Fibroblast of lung (primary cell): ENCODE measurements at places on chromosomes 3 and 15. TPM values are rescaled to one million over a fixed set of nuclear protein-coding genes. Genes with fewer than 3 reads are reported as not detected.

GABRG3 gene
- not detected in 2 replicates for total RNA-seq

TUBGCP4 gene
- 10.5 and 17.2 TPM in 2 replicates for total RNA-seq

GRCh38 chr15:99963096-99963825 lies 230.0 kb upstream of the LYSMD4 start:
- no peak overlapping the region for H3K27ac ChIP-seq
- H3K36me3 ChIP-seq: no peaks in the 10 kb centered on the region
- H3K27me3 ChIP-seq: no peaks in the 10 kb centered on the region
- DNase-seq: no peak

- H3K27ac ChIP-seq: no peak overlapping the region
- no peaks in the 10 kb centered on the region for H3K4me1 ChIP-seq
- H3K27me3 ChIP-seq: no peaks in the 10 kb centered on the region
- no peak for DNase-seq
- H3K36me3 ChIP-seq: peaks cover 2% of the 10 kb centered on the region
- H3K4me3 ChIP-seq: no peak overlapping the region
Observed at GRCh38 chr3:33868309-33868708, 69.9 kb downstream of the PDCD6IP start.

GRCh38 chr15:71167445-71168165 lies 52.3 kb downstream of the THSD4 start:
- H3K4me3 ChIP-seq: no peak overlapping the region
- no peaks in the 10 kb centered on the region for H3K27me3 ChIP-seq
- no peak overlapping the region for H3K27ac ChIP-seq
- H3K4me1 ChIP-seq: no peaks in the 10 kb centered on the region
- no peak for DNase-seq
- H3K36me3 ChIP-seq: no peaks in the 10 kb centered on the region

DNA sequence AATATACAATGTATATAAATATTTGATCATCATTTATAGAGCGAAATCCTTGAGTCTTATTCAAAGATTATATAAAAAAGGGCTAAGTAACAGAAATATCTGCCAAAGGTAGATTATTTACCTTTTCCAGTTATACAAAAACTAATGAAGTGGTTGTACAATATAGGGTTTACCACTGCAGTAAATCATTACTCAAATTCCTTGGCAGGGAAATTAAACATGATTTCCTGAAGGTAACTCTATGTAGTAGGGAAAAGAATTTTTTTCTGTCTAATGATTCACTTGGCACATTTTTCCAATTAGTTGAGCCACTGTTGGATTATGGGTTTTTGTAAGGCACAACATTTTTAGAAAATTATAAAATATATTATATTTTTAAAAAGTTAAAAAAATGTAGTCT lies 129.6 kb downstream of the NR2F2 start:
- H3K27ac ChIP-seq: no peak overlapping the region
- H3K4me3 ChIP-seq: no peak overlapping the region
- H3K36me3 ChIP-seq: no peaks in the 10 kb centered on the region
- H3K27me3 ChIP-seq: no peaks in the 10 kb centered on the region
- no peak for DNase-seq

DNA sequence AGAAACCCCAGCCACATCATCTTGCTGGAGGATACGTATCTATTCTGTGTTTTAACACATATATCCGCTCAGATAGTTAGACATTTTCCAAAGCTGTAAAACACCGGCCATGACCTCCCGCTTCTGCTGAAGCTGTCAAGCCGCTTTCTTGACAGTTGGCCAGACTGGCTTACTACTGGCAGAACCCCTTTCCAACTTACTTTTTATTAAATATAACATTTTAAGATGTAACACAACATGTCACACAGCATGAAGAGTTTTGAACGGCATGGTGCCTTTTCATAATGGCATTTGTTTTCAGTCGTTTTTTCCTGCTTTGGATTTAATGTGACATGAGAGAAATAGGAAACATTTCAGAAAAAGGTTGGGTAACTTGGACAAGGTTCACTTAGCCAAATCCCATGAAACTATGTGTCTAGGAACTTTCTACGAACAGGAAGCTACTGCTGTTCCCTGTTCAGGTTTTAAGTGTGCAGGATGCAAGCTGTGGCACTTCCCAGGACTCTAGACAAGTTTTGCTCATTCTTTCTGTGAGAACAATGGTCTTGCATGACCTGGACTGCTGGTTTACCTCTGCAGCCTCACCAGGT lies 281.4 kb downstream of the THSD4 start:
- no peaks in the 10 kb centered on the region for H3K36me3 ChIP-seq
- H3K4me1 ChIP-seq: peaks cover 2% of the 10 kb centered on the region
- H3K4me3 ChIP-seq: no peak overlapping the region
- no peaks in the 10 kb centered on the region for H3K27me3 ChIP-seq
- H3K27ac ChIP-seq: no peak overlapping the region

- no peak for DNase-seq
- H3K27ac ChIP-seq: no peak overlapping the region
- no peaks in the 10 kb centered on the region for H3K27me3 ChIP-seq
- no peaks in the 10 kb centered on the region for H3K4me1 ChIP-seq
Observed at GRCh38 chr3:52326976-52327375, 10.9 kb downstream of the DNAH1 start.

- no peak overlapping the region for H3K4me3 ChIP-seq
- no peak overlapping the region for H3K27ac ChIP-seq
- no peak for DNase-seq
- no peaks in the 10 kb centered on the region for H3K27me3 ChIP-seq
- H3K36me3 ChIP-seq: no peaks in the 10 kb centered on the region
Observed at GRCh38 chr15:62494197-62494596, 329.1 kb upstream of the C2CD4B start.
